NCI-H460 (cell line): ENCODE measurements at places on chromosomes 13 and 19. TPM values are rescaled to one million over a fixed set of nuclear protein-coding genes. Genes with fewer than 3 reads are reported as not detected.

The ALOX5AP gene
- total RNA-seq: not detected in 2 replicates

DNA sequence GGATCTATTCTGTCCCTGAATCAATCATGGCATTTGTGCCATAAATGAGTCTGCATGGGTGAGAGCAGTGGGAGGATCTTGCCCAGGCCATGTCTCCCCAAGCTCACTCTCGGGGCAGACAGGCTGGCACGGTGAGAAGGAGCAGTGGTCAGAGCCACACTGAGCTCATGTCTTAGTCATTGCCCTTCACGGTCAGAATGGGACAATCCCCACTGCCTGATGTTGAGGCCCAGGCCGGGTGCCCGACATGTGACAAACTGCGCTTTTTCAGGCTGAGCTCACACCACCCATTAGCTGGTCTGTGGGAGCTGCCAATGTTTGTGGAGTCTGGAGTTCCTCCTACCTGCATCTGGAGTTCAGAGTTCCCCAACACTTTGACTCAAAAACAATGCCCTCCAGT lies 481.9 kb downstream of the COG6 start:
- no peak for DNase-seq

The CEACAM20 gene
- total RNA-seq: not detected in 2 replicates

- no peak for DNase-seq
These were observed 56.6 kb upstream of the ABCC4 start for GRCh38 chr13:95357875-95358274.

DNA sequence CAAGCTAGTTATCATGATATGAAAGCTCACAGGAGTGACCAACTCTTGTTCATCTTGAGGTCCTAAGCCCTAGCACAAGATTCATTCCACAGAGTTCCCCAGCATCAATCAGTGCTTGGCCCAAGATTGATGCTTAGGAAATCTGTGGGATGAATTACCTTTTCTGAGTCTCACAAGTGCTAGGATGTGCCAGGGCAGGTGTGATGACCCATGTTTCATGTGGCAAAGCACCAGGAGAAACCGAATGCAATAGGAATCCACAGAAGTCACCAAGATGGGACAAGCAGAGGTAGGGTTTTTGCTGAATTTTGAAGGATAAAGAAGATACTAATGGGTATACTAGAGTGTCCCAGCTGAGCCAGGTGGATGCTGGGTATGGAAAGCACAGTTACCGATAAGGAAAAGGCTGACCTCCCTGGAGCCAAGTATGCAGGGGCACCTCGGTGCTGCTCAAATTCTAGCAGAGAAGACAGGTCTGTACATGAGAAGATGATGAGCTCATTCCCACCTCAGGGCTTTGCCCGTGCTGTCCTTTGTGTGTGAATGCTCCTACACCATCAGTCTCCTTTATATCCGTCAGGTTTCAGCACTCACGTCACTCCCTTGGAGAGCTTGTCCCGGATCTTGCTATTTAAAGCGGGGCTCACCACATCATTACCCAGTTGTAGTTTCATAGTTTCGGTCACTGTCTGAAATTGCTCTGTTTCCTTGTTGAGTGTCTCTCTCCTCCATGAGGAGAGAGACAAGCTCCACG lies 168.9 kb upstream of the TSC22D1 start:
- DNase-seq: no peak

DNA sequence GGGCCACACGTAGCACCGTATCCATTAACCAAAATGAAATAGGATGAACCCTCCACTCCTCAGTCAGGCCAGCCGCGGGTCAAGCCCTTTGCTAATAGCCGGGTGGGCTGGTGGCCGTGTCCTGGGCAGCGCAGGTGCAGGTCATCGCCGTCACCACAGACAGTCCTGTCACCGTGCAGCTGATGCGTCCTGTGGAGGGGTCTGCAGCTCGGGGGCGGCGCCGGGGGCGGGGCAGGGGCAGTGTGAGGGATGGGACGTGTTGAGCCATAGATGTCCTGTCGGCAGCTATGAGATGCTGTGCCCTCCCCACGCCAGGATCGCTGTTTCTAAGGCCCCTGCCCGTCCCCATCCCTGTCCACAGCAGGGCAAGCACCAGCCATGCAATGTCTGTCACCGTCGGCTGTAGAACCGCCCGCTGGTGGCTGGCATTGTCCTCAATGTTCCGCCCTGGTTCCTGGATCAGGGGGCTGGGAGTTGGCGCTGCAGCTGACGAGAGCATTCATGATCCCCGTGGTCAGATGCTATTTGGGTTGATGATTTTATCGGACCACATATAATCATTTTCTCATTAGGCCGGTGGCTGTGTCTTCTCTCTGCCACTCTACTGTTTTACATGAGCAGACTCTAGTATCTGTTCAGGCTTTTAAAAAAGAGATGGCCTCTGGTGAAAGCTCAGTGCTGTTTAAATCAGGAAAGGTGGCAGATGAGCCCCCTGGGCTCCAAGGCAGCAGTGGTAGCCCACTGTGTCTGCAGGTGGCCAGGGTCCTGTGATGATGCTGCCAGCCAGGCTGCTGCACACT lies 126.1 kb downstream of the KDM4B start:
- no peak for DNase-seq

The LGALS7 gene
- total RNA-seq: not detected in 2 replicates

- DNase-seq: no peak
These were observed 2.2 kb downstream of the DMPK start for GRCh38 chr19:45780146-45780447.

DNA sequence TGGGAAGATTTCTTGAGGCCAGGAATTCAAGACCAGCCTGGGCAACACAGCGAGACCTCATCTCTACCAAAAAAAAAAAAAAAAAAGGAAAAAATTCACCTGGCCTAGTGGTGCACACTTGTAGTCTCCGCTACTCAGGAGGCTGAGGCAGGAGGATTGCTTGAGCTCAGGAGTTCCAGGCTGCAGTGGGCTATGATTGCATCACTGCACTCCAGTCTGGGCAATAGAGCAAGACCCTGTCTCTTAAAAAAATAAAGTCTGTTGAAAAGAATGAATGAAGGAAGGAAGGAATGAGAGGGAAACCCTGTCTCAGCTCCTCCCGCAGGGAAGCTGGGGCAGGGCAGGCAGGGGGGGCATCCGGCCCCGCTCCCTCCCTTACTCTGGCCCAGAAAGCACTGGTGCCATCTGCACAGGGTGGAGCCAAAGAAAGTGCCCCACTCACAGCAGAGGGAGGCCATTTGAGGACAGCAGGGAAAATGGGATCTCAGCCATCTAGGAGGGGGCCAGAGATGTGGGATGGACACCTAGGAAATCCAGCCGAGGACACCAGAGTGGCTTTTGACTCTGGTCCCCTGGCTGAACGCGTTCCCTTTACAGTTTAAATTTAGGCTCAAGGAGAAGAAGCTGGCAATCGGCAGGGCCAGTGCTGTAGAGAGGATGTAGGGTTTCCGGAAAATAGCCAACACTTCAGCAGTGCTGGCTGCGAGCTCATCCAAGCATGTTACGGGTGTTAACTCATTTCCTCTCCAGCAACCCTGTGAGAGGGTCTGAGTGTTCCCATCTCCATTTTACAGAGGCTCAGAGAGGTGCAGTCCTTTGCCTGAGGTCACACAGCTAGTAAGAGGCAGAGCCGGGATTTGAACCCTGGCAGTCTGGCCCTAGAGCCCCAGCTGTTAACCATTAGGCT lies 3.6 kb upstream of the HPN start:
- DNase-seq: no peak

GRCh38 chr19:16381756-16382401 lies 57.3 kb downstream of the KLF2 start:
- no peak for DNase-seq

DNA sequence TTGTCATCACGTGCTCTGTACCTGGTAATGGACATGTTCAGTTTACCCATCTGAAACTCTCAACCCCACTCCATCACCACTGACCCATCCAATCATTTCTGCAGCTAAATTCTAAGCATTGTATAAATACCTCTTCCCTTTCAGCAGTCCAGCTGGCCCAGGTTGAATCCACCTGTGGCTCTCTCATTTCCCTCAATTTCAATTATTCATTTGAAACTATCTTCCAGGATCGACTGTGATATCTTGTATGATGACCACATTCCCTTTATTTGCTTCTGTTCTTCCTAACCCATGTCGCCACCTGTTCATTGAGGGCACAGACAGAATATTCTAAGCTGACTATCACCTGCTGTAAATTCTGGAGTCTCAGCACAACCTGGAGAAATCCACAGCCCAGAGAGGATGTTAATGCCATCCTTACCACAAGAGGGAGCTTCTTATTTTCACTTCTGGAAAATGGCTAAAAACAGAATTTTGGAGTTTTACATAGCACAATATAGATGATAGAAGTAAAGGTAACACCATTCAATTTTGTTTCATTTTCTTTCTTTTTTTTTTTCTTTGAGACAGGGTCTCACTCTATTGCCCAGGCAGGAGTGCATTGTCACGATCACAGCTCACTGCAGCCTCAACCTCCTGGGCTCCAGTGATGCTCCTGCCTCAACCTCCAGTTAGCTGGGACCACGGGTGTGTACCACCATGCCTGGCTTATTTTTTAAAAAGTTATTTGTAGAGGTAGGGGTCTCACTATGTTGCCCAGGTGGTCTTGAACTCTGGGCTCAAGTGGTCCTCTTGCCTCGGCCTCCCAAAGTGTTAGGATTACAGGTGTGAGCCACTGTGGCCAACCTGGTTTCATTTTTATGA lies 38.6 kb downstream of the ZNF823 start:
- peak; percentile 2 for DNase-seq

DNA sequence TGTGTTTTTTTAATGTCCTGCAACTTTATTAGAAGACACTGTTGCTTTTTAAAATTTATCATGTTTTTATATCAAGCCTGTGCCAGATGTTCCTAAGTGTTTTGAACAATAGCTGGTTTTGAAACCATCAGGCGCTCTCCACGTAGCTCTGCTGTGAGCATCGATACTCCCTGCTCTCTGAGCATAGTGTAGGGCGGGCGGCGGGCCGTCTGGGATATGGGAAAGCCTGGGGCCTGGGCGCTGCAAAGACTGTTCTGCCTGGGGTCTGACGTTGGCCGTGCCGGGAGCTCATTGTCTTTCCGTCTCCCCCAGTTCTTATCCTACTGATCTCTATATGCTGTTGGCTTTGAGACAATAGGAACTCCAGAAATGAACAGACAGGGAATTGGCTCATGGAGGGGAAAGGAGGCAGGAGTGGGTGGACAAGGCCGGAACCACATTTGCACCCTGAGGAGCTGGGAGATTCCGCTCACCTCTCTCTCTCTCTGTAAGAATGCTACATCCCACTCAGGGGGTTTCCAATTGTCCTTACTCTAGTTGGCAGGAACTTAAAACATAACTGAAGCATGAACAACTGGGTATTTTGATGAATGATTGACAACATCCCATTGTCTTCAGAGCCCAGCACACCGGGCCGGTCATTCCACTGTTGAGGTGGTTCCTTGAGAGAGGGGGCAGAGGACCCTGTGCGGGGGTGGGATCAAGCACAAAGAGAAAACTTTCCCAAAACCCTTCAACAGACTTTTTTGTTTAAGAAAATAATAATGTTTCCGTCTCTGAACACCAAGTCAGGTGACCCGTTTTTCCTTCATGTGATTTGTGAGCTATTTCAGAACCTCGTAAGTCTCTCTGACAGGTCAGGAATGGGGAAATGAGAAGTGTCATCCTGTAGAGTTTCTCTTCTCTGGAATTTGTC lies 64.7 kb downstream of the COL4A2 start:
- no peak for DNase-seq

The BEST2 gene
- 0.22 TPM in 1 of 2 replicates, not detected in the other for total RNA-seq

- no peak for DNase-seq
These were observed 369.6 kb downstream of the KCTD12 start for GRCh38 chr13:76516586-76516985.

DNA sequence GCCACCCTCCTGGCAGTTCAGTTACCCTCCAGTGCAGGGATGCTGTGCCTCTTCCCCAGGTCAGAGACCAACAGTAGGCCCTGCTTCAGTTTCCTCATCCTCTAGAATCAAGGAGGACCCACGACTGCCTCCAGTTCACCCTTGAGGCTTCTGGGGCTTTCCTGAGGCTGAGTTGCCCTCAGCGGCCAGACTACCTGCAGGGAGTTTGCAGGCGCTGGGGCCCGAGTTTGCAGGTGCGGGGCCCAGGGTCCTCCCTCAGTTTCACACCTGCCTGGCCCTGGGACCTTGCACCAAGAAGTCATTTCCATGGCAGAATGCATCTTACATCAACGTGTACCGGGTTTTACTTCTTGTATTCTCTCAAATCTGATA lies 38.9 kb upstream of the C19orf12 start:
- DNase-seq: no peak

The ZNF208 gene
- total RNA-seq: 0.35 TPM in 1 of 2 replicates, not detected in the other

GRCh38 chr13:22837980-22838647 lies 342.7 kb upstream of the SGCG start:
- DNase-seq: no peak

The KCNC3 gene
- total RNA-seq: 0.27 and 0.87 TPM in 2 replicates

- no peak for DNase-seq
These were observed 160.0 kb downstream of the RBM26 start for GRCh38 chr13:79245937-79246577.

The ZNF329 gene
- total RNA-seq: 10.9 and 11.3 TPM in 2 replicates

DNA sequence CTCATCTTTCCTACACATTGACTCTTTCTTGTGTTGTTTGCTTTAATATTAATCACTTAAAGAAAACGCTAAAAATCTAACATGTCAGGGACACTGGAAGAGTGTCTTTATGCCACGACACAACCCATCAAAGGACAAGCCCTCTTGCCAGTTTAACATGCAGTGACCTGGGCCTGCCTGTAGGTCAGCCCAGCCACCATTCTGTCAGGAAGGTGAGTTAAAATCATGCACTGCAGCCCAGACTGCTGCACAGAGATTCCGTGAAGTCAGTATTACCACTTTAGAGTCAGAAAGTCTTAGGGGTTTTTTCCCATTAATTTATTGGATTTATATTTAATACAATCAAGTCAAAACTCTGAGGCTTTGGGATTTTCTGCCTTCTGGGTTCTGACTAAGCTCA lies 58.0 kb downstream of the TNFRSF19 start:
- no peak for DNase-seq

GRCh38 chr19:38441657-38442348 lies 8.3 kb downstream of the RYR1 start:
- DNase-seq: no peak

The GRIN3B gene
- not detected in 2 replicates for total RNA-seq
